ENCODE measurements at places on chromosomes 5 and 9.

- no peak for DNase-seq
These were observed 3.1 kb downstream of the LCN1 start for GRCh38 chr9:135524130-135524861.

DNA sequence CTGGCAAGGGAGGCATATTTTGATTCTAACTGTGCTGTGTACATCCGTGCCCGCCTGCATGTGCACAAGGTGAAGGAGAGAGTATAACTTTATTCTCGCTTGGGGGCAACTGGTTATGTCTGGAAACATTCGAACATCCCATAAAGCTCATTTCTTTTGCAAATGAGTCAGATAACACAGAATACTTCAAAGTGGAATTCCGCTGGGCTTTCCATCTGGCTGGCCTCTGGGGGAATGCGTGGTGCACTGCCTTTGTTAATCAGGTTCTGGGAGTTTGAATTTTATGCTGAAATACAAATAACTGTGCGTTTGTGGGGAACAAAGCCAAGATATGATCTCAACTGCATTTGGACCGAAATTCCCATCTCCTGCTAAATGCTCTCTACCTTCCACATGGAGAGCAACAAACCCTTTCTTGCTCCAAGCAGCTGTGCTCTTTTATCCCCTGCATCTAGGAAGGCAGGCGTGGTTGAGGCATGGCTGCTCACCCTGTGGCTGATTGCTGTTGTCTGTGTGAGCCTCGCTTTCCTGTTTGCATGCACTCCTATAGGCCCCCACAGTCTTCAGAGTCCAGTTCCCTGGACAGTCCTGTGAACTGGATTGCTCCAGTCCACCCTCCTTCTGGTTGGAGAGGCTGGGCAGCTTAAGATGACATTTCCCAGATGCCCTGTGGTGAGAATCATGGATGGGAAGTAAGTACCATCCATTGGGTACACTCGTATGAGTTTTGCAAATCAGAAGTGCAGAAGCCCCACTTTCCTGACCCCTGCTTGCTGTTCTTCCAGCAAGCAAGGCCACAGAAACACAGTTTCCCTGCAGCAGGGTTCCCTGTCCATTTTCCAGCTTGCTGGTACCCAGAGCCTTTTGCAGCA, 82.9 kb upstream of the ALDH1B1 start:
- DNase-seq = no peak

- no peak for DNase-seq
These were observed 2112.1 kb downstream of the MAT2B start for GRCh38 chr5:165617491-165617890.

- DNase-seq = no peak
These were observed 9.6 kb downstream of the C5orf47 start for GRCh38 chr5:173998531-173998930.

DNA sequence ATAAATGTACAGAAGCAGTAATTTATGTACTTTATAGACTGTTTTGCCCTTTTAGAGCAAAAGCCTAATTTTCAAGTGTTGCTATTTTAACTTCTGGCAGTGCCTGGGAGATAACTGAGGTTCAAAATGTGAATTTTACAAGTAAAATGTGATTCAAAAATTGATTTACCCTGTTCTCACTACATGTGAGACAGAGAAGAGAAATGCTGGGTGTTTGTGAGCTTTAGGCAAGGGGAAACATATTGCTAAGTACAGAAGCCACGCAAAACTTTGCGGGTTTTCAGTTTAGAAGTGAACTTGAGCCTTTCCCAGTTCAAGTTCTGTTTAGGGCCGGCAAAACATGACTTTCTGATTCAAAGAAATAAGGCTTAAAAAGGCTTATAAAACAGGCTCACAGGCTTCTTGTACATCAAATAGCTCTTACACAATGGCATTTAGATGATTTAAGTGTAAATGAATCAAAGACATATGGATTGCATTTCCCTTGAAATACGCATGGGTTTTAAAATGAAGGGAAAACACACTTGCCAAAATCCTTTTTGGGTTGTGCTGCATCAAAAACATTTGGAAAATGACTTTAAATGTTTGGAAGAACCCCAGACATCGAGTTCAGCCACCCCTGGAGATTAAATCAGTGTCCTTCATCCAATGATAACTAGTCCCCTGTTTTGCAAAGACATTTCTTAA, 370.8 kb upstream of the MEF2C start:
- no peak for DNase-seq

- peak; percentile 23 for DNase-seq
These were observed 125.4 kb downstream of the PTTG1 start for GRCh38 chr5:160547061-160547460.
